ENCODE measurements at places on chromosomes 1 and 21.

GRCh38 chr1:244654108-244655038 is 1.4 kb downstream of the DESI2 start:
- DNase-seq: no peak

DNA sequence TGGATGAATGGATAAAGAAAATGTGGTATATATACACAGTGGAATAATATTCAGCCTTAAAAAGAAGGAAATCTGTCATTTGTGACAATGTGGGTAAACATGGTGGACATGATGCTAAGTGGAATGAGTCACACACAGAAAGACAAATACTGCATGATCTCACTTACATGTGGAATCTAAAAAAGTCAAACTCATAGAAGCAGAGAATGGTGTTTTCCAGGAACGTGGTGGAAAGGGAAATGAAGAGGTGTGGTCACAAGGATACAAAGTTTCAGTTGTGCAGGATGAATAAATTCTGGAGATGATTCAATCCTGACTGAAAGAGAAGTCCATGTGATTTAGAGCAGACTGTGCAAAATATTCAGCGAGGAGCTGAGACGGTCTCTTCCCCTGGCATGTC is 56.6 kb downstream of the RYR2 start:
- no peak for DNase-seq

DNA sequence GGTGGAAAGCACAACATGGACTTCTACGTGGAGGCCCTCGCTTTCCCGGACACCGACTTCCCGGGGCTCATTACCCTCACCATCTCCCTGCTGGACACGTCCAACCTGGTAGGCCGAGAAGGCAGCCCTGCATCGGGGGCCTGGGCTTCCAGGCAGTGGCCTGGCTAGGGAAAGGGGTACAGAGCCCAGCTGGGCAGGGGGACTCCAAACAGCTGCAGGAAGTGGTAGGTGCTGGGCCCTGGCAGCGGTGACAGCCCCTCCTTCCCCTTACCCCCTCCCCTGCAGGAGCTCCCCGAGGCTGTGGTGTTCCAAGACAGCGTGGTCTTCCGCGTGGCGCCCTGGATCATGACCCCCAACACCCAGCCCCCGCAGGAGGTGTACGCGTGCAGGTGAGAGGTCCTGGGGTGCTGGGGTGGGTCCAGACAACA is 30.0 kb upstream of the PADI6 start:
- DNase-seq: no peak

GRCh38 chr1:219931033-219931432 is 2.7 kb upstream of the SLC30A10 start:
- no peak for DNase-seq

All from CD4-positive, alpha-beta T cell treated with Interferon alpha-2 for 1 hour (primary cell).